ENCODE measurements at places on chromosomes 3 and 15. TPM values are rescaled to one million over a fixed set of nuclear protein-coding genes. Genes with fewer than 3 reads are reported as not detected.

DNA sequence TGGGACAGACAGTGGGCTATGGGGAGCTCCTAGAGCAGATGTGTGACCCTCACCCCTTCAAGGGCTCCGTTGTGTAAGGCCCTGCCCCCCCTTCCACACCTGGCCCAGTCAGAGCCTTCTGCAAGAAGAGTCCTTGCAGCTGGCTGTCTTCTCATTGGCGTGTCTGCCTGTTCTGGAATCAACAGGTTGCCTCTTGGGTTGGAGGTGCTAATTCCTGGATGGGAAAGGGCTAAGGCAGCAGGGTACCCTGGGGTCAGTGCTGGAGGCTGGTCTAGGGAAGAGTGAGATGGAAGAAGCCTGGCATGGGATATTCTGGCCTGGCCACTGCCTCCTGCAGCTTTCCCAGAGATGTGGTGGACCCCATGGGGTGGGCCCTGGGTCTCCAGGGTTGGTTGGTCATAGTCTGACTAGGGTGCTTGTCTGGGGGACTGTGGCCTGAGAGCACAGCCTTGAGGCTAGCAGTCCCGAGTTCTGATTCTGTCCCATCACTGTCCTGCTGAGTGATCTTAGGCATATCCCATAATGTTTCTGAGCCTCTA, 5.1 kb downstream of the TEX264 start:
- DNase-seq: no peak

DNA sequence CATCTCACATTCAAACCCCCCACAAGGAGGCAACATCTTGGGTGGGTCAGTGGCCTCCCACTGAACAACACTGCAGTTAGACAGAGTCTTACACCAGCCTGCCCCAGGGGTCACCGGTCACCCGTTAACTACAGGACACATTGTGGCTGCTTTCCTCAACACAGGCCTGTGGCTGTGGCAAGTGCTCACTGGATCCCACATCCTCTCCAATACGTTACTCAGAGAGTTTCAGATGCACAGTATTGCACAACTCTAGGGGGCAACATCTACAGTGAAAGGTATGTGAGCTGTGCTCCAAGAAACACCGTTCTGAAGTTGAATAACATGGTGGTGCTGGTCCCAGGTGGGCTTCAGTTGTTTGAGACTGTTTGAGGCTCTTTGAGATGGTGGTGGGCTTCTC, 41.0 kb downstream of the CTDSPL start:
- no peak for DNase-seq

- no peak for DNase-seq
Measured at GRCh38 chr3:119585856-119586570, 6.7 kb downstream of the ADPRH start.

DNA sequence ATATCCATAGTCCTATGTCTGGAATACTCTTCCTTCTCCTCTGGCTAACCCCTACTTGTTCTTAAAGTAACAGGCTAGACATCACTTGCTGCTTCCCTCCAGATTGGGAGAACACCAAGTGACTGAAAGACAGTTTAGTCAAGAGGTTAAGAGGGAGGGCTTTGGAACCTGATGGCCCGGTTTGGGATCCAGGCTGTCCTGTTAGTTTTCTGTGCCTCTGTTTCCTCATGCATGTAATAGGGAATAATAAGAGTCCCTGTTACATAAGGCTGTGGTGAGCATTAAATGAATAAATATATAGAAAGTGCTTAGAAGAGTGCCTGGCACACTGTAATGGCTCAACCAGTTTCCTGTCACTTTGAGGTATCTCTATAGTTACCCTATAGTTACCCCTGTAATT, 66.3 kb downstream of the TAMM41 start:
- DNase-seq: no peak

DNA sequence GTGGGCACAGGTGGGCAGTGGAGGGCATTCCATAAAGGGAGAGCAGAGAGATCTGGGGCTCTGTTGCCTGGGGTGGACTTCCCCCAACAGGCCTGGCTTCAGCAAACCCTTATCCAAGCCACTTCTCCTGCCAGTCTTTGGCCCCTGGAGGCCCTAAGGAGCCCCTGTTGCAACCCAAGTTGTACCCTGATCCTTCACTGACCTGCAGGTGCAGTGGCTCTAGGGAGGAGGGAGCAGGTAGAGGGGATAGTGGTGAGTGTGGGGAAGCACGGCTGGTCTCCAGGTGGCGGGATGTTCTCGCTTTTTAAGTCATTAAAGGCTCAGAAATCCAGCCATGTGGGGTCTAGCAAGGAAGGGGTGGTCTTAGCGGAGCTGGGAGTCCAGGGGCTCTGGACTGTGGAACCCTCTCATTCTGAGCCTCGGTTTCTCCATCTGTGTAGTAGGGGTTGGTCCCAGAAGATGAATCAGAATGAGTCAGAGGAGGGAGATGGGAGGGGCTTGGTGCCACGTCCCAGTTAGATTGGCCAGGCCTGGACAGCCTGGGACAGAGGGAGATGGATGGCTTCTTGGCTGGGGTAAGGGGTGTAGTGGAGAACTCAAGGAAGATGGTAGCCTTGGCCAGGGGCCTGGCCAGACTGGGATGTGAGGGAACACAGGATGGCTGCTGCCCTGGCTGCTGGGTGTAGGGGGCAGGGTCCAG, 2.6 kb downstream of the ZBTB47 start:
- DNase-seq: no peak

Gene BTLA
- 0.42 TPM for polyA plus RNA-seq

- DNase-seq: no peak
Measured at GRCh38 chr15:40808861-40809450, 1.7 kb upstream of the DNAJC17 start.

Gene DNASE1L3
- 2.5 TPM for polyA plus RNA-seq

Gene POLR2H
- 102 TPM for polyA plus RNA-seq

DNA sequence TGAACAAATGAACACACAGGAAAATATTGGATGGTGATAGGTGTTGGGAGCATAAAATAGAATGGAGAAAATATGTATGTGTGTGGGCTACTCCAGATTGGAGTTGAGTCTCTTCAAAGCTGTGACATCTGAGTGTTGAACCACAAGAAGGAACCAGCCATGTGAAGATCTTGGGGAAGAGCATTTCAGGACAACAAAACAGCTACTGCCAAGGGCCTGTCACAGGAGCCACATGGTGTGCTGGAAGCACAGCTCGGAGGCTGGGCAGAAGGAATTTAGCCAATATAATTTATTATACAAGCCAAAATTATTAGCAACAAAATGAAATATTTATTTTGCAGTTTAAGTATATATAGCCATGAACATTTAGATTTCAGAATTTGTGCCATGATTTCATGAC, 108.3 kb upstream of the FGF7 start:
- no peak for DNase-seq

GRCh38 chr3:46463868-46464241, 850 bp downstream of the LTF start:
- DNase-seq: no peak

DNA sequence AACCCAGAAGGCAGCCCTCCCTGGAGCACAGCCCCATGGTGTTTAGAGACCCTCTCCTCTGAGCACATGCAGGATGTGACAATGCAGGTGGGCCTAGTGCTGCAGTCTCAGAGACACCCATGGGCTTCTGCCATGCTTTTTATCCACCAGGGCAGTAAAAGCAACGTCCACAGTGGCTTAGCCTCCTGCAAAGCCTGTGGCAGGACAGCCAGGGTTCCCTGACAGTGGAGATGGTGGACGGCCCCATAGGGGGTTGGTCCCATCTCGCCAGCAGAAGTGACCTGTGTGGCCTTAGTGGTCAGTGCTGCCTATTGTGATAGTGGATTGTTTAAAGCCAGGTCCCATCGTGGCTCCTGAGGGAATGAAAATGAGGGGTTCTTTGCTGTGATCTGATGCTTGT, 46.6 kb downstream of the APBA2 start:
- no peak for DNase-seq

- DNase-seq: no peak
Measured at GRCh38 chr3:55105647-55106046, 177.8 kb upstream of the LRTM1 start.

GRCh38 chr3:13479582-13480339, at the start of gene HDAC11:
Gene HDAC11, plus strand, starts transcription at chr3:13480306. Its CDS starts 42 bp downstream, at chr3:13480348.
- peak; percentile 89 for DNase-seq

GRCh38 chr3:102125197-102125993, 276.1 kb downstream of the NFKBIZ start:
- no peak for DNase-seq

DNA sequence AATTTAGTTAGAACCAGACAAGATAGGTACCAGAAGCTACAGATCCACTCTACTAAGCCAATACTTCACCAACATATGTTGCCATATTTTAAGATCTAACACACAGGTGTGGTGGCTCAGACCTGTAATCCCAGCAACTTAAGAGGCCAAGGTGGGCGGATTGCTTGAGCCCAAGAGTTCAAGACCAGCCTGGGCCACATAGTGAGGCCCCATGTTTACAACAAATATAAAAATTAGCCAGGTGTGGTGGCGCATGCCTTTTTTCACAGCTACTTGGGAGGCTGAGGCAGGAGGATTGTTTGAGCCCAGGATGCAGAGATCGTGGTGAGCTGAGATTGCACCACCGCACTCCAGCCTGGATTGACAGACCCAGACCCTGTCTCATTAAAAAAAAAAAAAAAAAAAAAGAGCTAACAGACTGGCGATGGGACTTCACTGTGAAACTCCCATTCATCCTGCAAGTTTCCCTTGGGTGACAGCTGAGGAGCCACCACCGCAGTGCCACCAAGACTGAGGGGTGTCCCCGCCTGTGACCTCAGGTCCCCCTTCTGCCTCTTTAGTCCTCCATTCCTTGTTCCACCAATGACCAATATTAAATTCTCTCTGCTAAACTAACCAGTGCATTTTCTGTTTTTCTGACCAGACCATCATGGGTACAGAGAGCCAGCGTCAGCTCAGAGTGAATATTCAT, 163.3 kb downstream of the OR4M2 start:
- no peak for DNase-seq

GRCh38 chr3:38001456-38002081, 11.0 kb downstream of the VILL start:
- DNase-seq: no peak

Gene TRAIP
- 11.5 TPM for polyA plus RNA-seq

Gene FETUB
- 0.22 TPM for polyA plus RNA-seq

DNA sequence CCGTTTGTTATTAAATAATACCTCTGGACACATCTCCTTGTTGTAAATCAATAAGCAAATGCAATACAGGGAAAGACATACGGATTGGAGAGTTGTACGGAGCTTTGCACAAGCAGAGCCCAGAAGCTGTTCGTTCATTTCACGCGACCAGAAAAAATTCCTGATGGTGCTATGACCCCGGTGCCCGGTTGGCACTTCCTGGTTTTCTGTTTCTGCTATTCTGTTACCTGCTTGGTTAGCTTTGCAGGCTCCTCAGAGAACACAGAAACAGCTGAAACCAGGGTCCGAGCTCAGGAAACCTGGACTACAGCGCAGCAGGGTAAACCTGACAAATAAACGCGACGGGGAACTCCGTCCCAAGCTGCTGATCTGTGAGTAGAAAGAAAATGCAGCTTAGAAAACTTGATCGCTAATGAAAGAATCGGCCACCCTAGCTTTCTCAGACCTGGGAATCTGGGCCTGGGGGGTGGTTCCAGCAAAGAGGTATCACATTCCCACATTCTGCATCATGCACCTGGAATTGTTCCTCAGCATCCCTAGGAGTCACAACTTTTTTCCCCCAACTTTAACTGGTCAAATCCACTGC, 845 bp downstream of the CNTN3 start:
- no peak for DNase-seq

- DNase-seq: no peak
Measured at GRCh38 chr3:63768386-63768785, 50.7 kb upstream of the C3orf49 start.

- DNase-seq: no peak
Measured at GRCh38 chr3:110577854-110578253, 493.8 kb upstream of the NECTIN3 start.
